ENCODE measurements at places on chromosomes 3 and 15. TPM values are rescaled to one million over a fixed set of nuclear protein-coding genes. Genes with fewer than 3 reads are reported as not detected.

DNA sequence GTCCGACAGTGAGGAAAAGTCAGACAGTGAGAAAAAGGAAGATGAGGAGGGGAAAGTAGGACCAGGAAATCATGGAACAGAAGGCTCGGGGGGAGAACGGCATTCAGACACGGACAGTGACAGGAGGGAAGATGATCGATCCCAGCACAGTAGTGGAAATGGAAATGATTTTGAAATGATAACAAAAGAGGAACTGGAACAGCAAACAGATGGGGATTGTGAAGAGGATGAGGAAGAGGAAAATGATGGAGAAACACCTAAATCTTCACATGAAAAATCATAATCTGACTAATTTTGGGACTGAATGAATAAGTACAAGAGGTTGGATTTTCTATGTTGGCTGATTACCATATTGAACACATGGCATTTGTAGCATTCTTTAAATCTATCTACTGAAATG, 26.2 kb downstream of the SEC62 start:
- DNase-seq, result no peak
- no peaks in the 10 kb centered on the region for H3K27me3 ChIP-seq
- H3K4me3 ChIP-seq, result no peak overlapping the region
- peak overlapping the region; percentile 44 for H3K27ac ChIP-seq
- H3K36me3 ChIP-seq, result peaks cover 26% of the 10 kb centered on the region

SH3BP5 gene
- 14.0 TPM for total RNA-seq

GRCh38 chr15:45425135-45425534, 46.8 kb upstream of the GATM start:
- DNase-seq, result peak; percentile 65
- no peaks in the 10 kb centered on the region for H3K4me1 ChIP-seq
- no peaks in the 10 kb centered on the region for H3K27me3 ChIP-seq
- peaks cover 4% of the 10 kb centered on the region for H3K36me3 ChIP-seq

ECE2 gene
- total RNA-seq, result not detected

DNA sequence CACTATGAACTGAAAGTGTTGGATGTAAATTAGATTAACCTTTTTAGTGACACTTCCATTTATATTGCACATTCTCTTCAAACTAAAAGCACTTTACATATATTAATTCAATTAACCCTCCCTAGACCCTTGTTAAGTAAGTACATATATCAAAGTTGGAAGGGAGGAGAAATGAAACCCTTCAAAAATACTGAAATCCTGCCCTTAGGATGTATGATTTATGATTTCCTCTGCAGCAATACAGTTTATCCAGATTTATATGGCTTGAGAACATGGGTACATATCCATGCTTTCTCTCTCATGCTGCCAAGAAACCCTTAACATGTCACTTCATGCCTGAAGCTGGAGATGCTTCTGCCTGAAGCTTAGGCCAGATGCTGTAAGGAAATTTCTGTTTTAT, 11.0 kb downstream of the CLSTN2 start:
- no peak overlapping the region for H3K4me3 ChIP-seq
- no peaks in the 10 kb centered on the region for H3K36me3 ChIP-seq
- no peak overlapping the region for H3K27ac ChIP-seq
- H3K4me1 ChIP-seq, result no peaks in the 10 kb centered on the region
- no peak for DNase-seq
- H3K27me3 ChIP-seq, result no peaks in the 10 kb centered on the region

DNA sequence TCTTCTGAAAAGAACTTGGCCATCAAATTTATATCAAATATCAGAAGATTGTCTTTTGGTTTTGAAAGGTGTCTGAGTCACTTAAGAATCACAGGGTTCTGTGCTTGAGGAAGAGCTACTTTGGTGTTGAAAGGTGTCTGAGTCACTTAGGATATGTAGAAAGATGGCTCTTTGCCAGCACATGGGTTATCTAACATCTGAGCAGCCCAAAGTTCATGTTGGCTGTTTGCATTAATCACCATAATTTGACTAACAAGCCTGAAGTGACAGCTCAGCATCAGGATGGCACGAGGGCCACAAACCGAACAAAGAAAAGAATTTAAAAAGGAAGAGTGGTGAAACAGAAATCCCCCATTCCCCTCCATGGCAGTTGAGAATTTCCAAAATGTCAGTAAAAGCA, 190.5 kb upstream of the CMC1 start:
- no peaks in the 10 kb centered on the region for H3K4me1 ChIP-seq
- peak; percentile 5 for DNase-seq
- H3K27ac ChIP-seq, result no peak overlapping the region
- H3K4me3 ChIP-seq, result no peak overlapping the region
- H3K36me3 ChIP-seq, result no peaks in the 10 kb centered on the region

GOLGA8Q gene
- total RNA-seq, result 0.18 TPM

- no peak for DNase-seq
- H3K27me3 ChIP-seq, result no peaks in the 10 kb centered on the region
- no peak overlapping the region for H3K4me3 ChIP-seq
- peaks cover 20% of the 10 kb centered on the region for H3K36me3 ChIP-seq
- no peak overlapping the region for H3K27ac ChIP-seq
- no peaks in the 10 kb centered on the region for H3K4me1 ChIP-seq
Measured at GRCh38 chr3:123930445-123930844, 30.6 kb downstream of the CCDC14 start.

- H3K27ac ChIP-seq, result no peak overlapping the region
- H3K4me1 ChIP-seq, result peaks cover 12% of the 10 kb centered on the region
- no peak overlapping the region for H3K4me3 ChIP-seq
Measured at GRCh38 chr3:53114412-53115074, 15.7 kb downstream of the RFT1 start.

- no peak overlapping the region for H3K27ac ChIP-seq
- H3K4me3 ChIP-seq, result no peak overlapping the region
- peak; percentile 26 for DNase-seq
- H3K36me3 ChIP-seq, result no peaks in the 10 kb centered on the region
Measured at GRCh38 chr3:71657831-71658530, 67.2 kb downstream of the EIF4E3 start.

SAMMSON gene
- not detected for total RNA-seq

- no peaks in the 10 kb centered on the region for H3K27me3 ChIP-seq
- H3K4me3 ChIP-seq, result no peak overlapping the region
Measured at GRCh38 chr15:49032601-49033145, 13.6 kb downstream of the SECISBP2L start.

ITIH3 gene
- 1.1 TPM for total RNA-seq

DNA sequence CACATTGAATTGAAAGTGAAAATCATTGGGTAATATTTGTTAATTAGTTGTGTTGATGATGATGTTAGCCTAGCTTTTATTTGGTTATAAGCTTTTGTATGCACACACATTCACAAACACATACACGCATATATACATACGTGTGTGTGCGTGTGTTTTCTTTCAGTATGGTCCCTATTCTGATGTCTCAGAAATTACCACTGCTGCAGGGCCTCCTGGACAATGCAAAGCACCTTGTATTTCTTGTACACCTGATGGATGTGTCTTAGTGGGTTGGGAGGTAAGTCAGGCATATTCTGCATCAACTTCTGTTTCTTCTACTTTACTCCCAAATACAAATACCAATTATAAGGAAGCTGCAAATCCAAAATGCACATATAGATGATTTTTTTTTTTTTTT, 102.1 kb downstream of the GHSR start:
- H3K4me1 ChIP-seq, result no peaks in the 10 kb centered on the region
- H3K36me3 ChIP-seq, result peaks cover 50% of the 10 kb centered on the region
- no peak for DNase-seq
- no peak overlapping the region for H3K4me3 ChIP-seq
- no peak overlapping the region for H3K27ac ChIP-seq

- H3K4me3 ChIP-seq, result no peak overlapping the region
- no peak overlapping the region for H3K27ac ChIP-seq
- H3K36me3 ChIP-seq, result no peaks in the 10 kb centered on the region
- no peaks in the 10 kb centered on the region for H3K4me1 ChIP-seq
Measured at GRCh38 chr3:100440895-100441294, 39.6 kb downstream of the LNP1 start.

GRCh38 chr3:188624828-188625227, 470.9 kb downstream of the LPP start:
- no peaks in the 10 kb centered on the region for H3K27me3 ChIP-seq
- H3K4me3 ChIP-seq, result no peak overlapping the region
- DNase-seq, result no peak
- peaks cover 13% of the 10 kb centered on the region for H3K4me1 ChIP-seq

RPL29 gene
- 1,798 TPM for total RNA-seq

DNA sequence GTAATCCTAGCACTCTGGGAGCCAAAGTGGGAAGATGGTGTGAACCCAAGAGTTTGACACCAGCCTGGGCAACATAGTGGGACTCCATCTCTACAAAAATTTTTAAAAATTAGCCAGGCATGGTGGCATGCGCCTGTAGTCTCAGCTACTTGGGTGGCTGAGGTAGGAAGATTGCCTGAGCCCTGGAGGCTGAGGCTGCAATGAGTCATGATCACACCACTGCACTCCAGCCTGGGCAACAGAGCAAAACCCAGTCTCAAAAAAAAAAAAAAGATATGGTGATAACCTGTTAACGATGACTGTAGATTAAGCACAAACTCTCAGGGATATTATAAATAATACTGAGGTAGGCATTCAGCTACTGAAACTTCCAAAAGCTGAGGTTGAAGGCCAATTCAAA, 107.5 kb downstream of the SLC49A4 start:
- H3K4me3 ChIP-seq, result no peak overlapping the region
- no peaks in the 10 kb centered on the region for H3K36me3 ChIP-seq

KIF15 gene
- total RNA-seq, result 10.8 TPM

DNA sequence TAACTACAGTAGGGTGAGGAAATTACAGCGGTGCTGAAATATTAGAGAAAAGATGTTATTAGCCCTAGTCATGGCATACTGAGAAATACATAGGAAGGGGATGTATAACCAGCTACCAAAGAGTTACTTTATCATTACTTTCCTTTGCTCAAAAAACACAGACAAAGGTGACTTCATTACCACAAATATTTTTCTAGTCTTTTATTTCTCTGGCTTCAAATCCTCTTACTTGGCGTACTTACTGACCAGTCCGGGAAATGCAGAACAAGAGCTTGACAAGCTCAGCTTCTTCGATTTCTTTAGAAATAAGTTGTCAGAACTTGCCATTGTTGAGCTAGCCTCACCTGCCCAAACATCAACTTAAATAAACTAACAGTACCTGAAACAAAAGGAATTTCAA, 142.1 kb upstream of the TMCO5A start:
- H3K27me3 ChIP-seq, result no peaks in the 10 kb centered on the region
- H3K27ac ChIP-seq, result no peak overlapping the region
- H3K36me3 ChIP-seq, result no peaks in the 10 kb centered on the region
- DNase-seq, result peak; percentile 21

- no peak overlapping the region for H3K27ac ChIP-seq
- no peaks in the 10 kb centered on the region for H3K36me3 ChIP-seq
- peaks cover 2% of the 10 kb centered on the region for H3K4me1 ChIP-seq
- peak; percentile 53 for DNase-seq
- no peaks in the 10 kb centered on the region for H3K27me3 ChIP-seq
Measured at GRCh38 chr3:117708601-117709000, 999.0 kb downstream of the TUSC7 start.

TICRR gene
- total RNA-seq, result 3.0 TPM

DNA sequence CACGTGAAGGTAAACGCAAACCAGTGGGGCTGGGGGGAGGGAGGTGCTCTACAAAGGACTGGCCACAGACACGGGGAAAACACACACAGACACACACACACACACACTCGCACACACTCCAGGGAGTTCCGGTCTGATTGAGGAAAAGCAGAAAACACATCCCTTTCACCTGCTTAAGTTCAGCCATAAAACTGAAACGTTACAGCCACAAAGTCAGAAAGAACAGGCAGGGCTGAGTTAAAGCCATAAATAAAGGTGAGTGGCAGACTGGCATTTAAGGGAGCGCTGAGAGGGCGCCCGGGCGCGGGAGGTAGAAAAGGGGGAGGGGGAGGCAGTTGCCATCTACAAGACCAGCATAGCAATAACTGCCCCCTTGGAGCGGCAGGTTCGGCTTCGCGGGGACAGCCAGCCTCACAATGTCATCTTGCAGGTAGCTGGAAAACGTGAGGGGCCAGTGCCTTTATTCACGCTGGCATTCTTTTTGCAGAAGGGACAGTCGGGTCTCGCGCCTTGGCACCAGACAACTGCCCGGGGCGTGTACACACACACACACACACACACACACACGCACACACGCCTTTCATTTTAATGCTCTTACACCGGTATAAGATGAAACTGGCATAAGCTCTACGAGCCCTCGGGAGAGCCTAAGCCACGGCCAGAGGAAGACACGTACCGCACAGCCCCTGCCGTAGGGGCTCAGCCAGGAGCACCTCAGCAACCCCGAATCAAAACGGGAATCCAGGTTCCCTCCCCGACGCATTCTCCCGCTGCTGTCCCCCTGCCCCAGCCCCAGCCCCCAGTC, 866 bp downstream of the TNIK start:
- H3K4me1 ChIP-seq, result peaks cover 3% of the 10 kb centered on the region
- DNase-seq, result peak; percentile 36
- H3K27ac ChIP-seq, result peak overlapping the region; percentile 62
- no peaks in the 10 kb centered on the region for H3K36me3 ChIP-seq
- H3K4me3 ChIP-seq, result peak overlapping the region; percentile 86

- no peaks in the 10 kb centered on the region for H3K36me3 ChIP-seq
- no peak overlapping the region for H3K27ac ChIP-seq
- no peaks in the 10 kb centered on the region for H3K4me1 ChIP-seq
- no peak for DNase-seq
Measured at GRCh38 chr3:36175113-36175812, 205.0 kb upstream of the STAC start.

- H3K27ac ChIP-seq, result no peak overlapping the region
- H3K36me3 ChIP-seq, result no peaks in the 10 kb centered on the region
- H3K4me1 ChIP-seq, result no peaks in the 10 kb centered on the region
- H3K27me3 ChIP-seq, result peaks cover 2% of the 10 kb centered on the region
Measured at GRCh38 chr3:127164615-127165014, 28.3 kb upstream of the PRR23E start.

GOLGA6B gene
- total RNA-seq, result not detected

SLC7A14 gene
- 6.8 TPM for total RNA-seq

DNA sequence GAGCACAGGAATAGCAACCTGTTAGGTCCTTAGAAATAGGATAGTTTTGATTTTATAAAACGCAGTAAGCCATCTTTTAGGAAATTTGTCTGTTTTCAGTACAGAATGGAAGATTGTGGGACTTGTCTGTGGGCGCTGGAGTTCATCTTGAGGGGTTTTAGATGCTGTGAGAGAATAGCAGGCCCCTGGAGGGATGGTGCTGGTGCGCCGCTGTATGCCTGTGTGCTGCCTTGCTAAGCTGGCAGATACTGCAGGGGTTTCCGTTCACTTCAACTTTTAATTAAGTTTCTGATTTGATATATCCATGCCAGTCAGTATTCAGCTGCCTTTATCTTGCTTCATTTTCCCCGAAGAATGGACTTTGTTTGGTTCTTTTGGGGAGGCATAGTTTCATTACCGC, 4.2 kb downstream of the CACNA2D3 start:
- DNase-seq, result no peak
- H3K27ac ChIP-seq, result no peak overlapping the region
- no peak overlapping the region for H3K4me3 ChIP-seq
- H3K27me3 ChIP-seq, result peaks cover 17% of the 10 kb centered on the region

DNA sequence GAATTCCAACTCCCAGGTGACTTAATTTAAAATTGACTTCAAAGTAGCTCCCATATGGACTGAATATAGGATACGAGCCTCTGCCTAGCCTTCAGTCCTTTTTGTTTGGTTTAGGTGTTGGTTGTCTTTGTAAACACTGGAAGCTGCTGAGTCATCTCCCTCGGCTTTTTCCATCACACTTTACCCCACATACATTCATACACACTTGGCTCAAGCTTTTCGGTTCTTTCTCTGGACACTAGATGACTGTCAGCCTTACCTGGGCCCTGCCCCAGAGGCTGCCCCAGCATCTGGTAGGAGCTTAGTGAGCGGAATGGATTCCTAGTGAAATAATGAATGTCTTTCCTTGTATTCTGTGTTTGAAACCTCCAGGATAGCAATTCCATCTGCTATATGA, 201.5 kb upstream of the IL12A start:
- H3K4me1 ChIP-seq, result peaks cover 35% of the 10 kb centered on the region
- peak; percentile 94 for DNase-seq
- no peaks in the 10 kb centered on the region for H3K27me3 ChIP-seq

- no peak for DNase-seq
- H3K27ac ChIP-seq, result no peak overlapping the region
- no peak overlapping the region for H3K4me3 ChIP-seq
- no peaks in the 10 kb centered on the region for H3K36me3 ChIP-seq
Measured at GRCh38 chr3:142680710-142681109, 43.1 kb upstream of the TRPC1 start.

Measured in IMR-90 (cell line).